Activated T-helper 1 cell treated with anti-CD3 and anti-CD28 coated beads, Interleukin-2, amount 50 U/mL, for 16 hours (primary cell): ENCODE measurements at places on chromosomes 1 and 21.

GRCh38 chr1:229782469-229782868, 156.4 kb downstream of the URB2 start:
- DNase-seq = no peak

DNA sequence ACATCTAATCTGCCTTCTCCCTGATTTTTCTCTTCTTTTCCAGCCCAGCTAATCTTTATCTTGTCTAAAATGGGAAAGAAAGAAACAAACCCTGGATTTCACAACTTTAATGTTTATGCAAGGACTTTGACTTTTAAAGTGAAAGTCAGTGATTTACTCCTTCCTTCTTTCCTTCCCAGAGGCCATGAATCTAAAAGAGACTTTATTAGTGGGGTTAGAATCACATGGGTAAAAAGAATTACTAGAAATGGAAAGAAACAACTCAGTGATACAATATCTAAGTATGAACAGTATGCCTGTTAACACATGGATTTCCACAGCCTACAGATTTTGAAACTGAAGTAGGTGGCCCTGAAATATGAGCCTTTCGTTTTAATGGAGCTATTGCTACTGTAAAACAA, 59.8 kb upstream of the KCNK2 start:
- DNase-seq = no peak

DNA sequence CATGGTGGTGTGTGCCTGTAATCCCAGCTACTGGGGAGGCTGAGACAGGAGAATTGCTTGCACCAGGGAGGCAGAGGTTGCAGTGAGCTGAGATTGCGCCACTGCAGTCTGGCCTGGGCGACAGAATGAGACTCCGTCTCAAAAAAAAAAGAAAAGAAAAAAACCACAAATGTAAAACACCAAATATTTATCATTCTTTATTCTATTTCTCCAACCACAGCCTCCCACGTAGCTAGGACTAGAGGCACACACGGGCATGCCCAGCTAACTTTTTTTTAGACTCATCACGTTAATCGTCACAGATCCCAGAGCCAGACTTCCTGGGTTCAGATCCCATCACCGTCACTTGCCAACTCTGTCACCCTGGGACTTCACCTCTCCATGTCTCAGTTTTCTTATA, 13.5 kb downstream of the DNAJC16 start:
- DNase-seq = no peak

DNA sequence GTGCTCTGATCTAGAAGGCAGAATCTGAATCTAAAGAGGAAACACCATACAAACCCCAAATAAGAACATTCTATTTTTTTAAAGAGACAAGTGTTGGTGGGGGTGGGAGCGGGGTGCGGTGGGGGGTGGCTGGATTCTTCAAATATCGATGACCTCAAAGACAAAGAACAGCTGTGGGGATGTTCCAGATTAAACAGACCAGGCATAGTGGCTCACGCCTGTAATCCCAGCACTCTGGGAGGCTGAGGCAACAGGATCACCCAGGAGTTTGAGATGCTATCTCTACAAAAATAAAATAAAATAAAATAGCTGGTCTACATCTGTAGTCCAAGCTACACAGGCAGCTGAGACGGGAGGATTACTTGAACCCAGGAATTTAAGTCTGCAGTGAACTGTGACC, 5.0 kb downstream of the ATP1A4 start:
- DNase-seq = no peak

GRCh38 chr1:112237983-112238545, 157.9 kb upstream of the CTTNBP2NL start:
- DNase-seq = no peak

DNA sequence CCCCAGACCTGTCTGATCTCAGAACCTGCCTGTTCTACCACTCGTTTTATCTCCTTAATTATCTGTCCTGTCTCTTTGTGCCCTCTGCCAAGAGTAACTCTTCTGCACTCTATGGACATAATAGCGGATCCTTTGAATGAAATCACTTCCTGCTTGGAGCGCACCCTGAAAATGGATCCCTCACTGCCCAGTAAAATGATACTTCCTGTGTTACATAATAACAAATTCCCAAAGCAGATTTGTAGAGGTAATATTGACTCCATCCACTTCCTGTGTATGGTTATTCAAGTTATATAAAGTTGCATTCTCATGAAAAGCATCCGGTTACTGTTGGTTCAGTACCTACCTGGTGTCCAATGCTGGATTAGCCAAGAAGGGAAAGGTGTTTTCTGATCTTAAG, 246.0 kb downstream of the TRABD2B start:
- DNase-seq = no peak

GRCh38 chr1:172338295-172338735, 82.2 kb upstream of the C1orf105 start:
- no peak for DNase-seq

DNA sequence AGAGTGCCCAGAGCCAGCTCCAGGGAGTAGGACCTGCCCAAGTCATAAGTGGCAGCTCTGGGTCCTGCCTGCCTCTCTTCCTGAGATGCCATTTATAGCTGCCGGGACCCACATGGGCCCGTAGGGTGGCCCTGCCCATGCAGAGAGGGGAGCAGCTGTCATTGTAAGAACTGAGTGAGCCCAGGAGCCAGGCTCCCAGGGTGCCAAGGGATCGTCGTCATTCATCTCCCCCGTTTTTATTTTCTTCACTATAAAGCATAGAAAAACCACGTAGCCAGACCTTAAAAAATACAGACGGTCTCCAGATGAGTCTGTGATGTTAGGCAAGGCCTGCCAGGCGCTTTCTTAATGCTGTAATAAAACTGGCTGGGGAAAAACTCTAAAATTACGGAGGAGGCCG, 90.7 kb downstream of the IGSF21 start:
- DNase-seq = no peak

- DNase-seq = no peak
These were observed 166.8 kb downstream of the RHOU start for GRCh38 chr1:228901936-228902681.

DNA sequence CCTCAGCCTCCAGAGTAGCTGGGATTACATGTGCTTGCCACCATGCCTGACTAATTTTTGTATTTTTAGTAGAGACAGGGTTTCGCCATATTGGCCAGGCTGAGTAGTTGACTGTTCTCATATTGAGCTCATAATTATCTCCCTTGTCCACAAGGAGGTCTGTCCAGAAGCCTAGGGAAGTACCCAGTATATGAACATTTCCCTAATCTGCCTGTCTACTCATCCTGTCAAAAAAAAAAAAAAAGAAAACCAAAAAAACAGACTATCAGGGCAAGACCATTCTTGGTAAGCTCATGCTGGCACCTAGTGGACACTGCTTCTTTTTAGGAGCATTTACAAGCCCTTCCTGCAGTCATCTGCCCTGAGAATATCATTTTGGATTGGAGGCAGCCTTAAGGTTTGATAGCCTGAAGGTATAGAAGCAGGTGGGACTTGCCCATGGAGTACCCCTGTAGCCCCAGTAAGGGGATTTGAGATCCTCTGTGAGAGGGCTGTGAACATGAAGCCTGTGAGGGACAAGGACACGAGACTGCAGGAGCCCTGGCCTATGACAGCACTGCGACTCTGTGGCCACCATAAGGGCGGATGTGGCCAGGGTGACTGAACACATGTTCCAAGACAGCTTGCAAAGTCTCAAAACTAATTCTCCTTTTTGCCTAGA, 10.8 kb upstream of the DUSP12 start:
- no peak for DNase-seq

DNA sequence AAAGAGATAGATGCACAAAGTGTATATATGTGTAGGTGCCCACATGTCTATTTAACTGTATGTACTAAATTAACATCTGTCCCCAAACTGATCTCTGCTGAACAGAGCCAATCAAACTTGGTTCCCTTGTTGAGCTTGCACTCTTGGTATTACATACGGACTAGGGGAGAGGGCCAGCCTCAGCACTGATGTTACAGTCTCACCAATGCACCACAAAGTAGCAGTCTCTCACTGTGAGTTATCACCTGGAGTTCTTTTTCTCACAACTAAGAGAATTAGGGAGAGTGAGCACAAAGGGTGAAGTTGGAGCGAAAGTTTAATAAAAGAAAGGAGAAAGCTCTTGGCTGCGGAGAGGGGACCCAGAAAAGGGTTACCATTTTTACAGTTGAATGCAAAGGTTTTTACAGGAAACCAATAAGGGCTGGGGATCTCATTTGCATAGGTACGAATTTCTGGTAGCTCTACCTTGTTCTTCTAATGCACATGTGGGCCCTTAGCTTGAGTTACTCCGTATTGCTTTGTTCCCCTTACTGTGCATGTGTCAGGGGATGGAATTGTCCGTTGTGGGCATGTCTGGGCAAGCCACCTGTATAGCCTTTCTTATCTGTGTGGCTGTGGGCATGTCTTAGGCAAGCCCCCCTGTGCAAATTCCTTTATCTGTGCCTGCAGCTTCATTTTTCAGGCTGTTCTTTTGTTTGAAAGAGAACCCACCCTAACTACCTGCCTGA, 13.3 kb upstream of the CHI3L2 start:
- DNase-seq = no peak

DNA sequence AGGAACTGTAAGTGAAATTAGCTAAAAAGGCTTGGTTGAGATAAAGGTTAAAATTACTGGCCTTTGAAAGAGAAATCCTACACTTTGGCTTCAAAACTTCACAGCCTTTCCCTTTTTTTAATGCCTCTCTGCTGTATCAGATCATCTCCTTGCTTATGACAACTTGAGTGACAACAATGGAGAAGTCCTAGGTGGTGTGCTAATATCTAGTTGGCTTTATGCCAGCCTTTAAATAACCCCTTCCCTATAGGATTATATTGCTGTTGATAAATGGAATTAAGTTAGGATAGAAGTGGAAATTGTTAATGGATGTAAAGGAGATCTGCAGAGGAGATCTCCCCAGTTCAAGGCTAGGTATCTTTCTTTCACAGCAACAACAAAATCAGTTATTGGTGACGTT, 130.2 kb upstream of the ATP1B1 start:
- no peak for DNase-seq
